ENCODE measurements at places on chromosomes 3 and 15.

GRCh38 chr15:29259233-29259632, 10.4 kb downstream of the NSMCE3 start:
- no peak for DNase-seq

DNA sequence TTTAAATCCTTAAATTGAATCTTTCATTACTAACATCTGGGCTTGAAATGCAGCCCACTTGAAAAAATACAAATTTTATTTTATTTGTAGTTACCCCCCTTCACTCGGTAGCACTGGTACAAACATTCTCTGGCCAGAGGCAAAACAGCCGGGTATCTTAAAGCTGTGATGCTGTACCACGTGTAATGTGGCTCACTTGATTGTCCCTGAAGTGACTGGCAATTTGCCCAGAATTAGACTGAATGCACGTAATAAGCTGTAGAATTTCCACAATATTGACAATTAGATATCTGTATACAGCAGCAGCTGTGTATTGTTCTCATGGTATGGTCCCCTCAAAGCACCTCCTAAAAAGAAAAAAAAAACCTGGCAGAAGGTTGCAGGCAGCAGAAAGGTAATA, 192.8 kb upstream of the TBC1D5 start:
- no peak for DNase-seq

DNA sequence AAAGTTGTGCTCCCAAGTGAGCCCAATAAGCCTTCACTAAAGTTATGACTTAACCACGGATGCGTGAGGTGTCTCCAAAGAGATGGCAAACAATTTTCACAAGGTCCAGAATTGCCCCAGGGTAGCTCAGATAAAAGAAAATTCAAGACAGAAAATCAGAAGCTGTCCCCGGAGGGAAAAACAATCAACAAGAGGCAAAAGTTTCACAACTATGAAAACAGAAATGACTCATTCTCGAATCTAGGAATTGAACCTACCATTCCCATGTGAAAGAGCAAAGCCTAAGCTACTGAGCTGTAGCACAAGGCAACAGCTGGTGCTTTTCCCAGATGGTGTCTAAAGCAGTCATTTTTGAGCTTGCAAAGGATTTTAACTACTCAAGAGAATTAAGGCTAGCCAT, 33.5 kb upstream of the MKRN3 start:
- no peak for DNase-seq

- DNase-seq: no peak
Observed at GRCh38 chr3:27194861-27195483, 174.2 kb downstream of the NEK10 start.

DNA sequence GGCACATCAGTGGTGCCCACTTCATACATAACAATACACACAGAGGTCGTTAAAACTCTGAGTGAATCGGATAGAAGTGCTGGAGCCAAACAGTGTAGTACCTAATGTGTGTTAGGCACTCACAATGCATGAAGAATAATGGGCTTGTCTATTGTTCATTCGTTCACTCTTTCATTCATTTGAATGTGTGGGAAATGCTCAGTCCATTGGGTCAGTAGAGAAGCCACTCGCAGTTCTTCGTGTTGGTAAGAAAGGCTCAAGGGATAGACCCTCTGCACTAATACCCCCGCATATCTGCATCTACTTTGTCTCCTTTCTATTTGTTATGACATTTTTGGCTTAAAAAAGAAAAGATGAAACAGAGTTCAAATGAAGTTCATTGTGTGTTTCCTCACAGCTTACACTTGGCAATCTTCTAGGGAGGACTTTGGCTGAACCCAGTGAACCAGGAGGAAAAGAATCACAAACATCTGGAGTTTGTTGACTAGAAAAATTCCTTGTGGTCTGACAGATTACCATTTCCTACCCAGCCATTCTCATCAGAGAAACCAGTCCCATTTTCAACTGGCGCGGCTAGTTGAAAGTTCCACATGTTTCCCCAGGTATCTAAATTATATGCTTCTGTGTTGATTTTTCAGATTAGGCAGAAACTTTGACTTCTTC, 32.8 kb upstream of the MFSD1 start:
- DNase-seq: no peak

DNA sequence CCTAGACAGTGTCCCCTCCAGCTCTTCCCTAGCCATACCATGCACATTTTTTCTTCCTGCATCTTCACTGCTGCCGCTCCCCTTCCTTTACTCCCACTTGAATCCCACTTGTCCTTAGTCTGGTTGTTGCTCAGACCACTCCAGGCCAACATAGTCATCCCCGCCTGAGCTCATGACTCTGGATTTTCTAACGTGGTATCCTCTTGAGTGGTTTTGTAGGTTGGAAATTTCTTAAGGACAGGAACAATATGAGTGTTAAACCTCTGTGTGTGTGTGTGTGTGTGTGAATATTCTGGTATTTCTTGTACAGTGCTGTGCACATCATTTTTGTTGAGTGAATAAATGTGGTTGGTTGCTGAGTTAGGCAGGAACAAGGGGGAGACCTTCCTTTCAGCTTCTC, 3.1 kb downstream of the BAHD1 start:
- no peak for DNase-seq

DNA sequence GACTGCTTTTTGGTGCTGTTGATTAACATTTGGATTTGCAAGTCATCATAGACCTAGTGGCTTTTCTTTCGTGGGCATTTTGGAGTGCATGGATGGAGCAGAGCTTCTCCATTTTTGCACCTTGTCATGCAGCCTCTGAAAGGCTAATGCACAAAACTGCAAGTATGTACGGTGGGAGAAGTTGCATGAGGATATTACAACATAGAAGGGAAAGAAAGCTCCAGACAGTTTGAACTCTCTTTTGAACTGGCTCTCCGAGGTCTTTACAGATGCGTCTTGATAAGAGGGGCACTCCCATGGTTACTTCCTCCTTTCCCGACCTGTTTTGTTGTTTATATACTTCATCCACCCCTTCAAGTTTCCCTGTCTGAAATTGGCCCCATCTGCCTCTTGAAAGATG, 147.1 kb upstream of the GBE1 start:
- no peak for DNase-seq

GRCh38 chr15:45666119-45666875, 31.5 kb downstream of the SQOR start:
- no peak for DNase-seq

- DNase-seq: peak; percentile 2
Observed at GRCh38 chr3:151135541-151136337, 50.3 kb downstream of the MED12L start.

DNA sequence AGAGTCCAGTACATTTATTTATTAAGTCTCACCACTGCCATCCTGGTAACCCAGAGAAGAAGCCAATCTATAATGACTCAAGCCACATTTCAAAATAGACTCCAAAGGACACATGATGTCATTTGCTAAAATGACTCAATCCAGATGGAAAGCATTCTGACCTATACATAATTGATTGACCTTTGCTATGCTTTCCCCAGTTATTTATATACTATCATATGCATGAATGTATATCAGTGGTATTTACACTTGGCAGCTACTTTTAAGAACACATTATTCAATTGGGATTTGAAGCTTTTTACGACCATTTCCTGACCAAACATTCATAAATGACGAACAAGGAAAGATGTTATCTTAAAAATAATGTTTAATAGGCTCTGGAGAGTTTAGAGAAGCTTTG, 297.2 kb downstream of the FHIT start:
- DNase-seq: no peak

- no peak for DNase-seq
Observed at GRCh38 chr3:120650311-120650710, 31.7 kb downstream of the HGD start.

DNA sequence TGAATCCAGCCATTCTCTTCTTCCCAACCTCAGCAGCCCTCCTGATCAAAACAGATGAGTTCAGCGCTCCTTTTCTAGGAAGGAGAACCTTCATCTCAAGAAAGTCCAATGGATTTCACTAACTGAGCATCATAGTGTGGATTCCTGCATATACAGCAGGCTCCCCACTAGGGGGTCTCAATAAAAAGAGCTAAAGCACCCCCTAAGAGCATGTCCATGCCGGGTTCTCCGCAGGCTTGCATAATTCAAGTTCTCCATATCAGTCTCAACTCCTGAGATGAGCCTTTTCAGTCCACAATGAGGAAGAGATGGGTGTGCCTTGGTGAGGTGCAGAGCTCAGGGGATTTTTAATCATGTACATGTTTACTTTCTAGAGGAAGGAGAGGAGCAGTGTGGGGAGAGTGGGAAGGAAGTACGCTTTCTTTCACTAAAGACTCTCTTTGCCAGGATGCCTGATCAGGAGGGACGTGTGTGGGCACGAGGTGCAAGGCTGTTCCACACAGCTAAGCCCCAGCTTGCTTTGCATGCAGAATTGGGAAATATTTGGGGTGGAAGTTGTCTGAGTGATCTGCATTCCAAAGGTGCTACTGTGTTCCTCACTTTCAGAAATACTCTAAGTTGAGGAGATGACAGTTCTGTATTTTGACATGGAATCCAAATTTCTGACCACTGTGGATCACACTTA, 563.5 kb downstream of the OCA2 start:
- no peak for DNase-seq

- DNase-seq: no peak
Observed at GRCh38 chr15:30824518-30825195, 79.1 kb upstream of the FAN1 start.

DNA sequence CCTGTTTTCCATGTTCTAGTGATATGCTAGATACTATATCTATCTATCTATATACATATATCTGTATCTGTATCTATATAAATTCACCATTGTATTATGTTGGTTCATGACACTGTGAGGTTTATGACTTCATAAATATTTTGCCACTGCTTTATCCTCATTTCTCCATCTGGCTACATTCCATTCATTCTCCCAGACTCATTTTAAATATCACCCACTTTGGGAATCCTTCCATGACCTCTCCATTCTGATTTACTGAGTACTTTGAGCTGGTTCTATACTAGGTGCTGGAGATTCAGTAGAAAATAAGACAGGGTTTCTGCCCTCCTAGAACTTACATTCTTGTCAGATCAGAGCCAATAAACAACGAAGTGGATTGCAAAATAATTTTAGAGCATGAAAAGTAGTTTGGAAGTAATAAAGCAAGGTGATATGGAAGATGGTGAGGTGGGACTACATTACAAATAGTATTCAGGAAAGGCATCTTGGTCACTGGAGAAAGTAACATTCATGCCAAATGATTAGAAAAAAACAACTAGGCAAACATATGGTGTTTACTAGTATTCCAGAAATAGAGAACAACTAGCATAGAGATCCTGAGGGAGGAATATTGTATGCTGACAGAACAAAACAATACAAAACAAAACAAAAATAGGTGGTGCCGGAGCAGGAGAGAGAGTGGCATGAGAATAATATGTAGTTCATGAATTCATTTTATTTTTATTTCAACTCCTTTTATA, 11.6 kb upstream of the PLSCR4 start:
- no peak for DNase-seq

Measured in stimulated activated CD8-positive, alpha-beta memory T cell treated with anti-CD3 and anti-CD28 coated beads, Interleukin-15, amount 100 ng/mL, for 1 hour (primary cell).